ENCODE measurements at places on chromosomes 2 and 18. TPM values are rescaled to one million over a fixed set of nuclear protein-coding genes. Genes with fewer than 3 reads are reported as not detected.

HOXD10 gene
- total RNA-seq = not detected

FAM161A gene
- 1.6 TPM for total RNA-seq

CABYR gene
- total RNA-seq = 5.7 TPM

APOB gene
- total RNA-seq = not detected

VWA3B gene
- total RNA-seq = not detected

SLC16A14 gene
- total RNA-seq = 1.8 TPM

ANKRD30B gene
- 0.73 TPM for total RNA-seq

ERBB4 gene
- 2.6 TPM for total RNA-seq

SERPINB4 gene
- total RNA-seq = not detected

KYNU gene
- 0.20 TPM for total RNA-seq

MAPK4 gene
- total RNA-seq = under 0.01 TPM

RAX gene
- not detected for total RNA-seq

NCKAP5 gene
- total RNA-seq = 0.76 TPM

MYL1 gene
- not detected for total RNA-seq

NYAP2 gene
- total RNA-seq = not detected

MALL gene
- 48.5 TPM for total RNA-seq

MC5R gene
- total RNA-seq = not detected

CYP27A1 gene
- 6.8 TPM for total RNA-seq

MRPS9 gene
- 13.6 TPM for total RNA-seq

FOXD4L1 gene
- 0.13 TPM for total RNA-seq

PLCD4 gene
- total RNA-seq = 2.0 TPM

XDH gene
- total RNA-seq = 2.7 TPM

RASGRP3 gene
- 3.0 TPM for total RNA-seq

TDRD15 gene
- total RNA-seq = not detected

ANKMY1 gene
- 5.7 TPM for total RNA-seq

UCN gene
- total RNA-seq = 0.85 TPM

AQP12A gene
- not detected for total RNA-seq

CMPK2 gene
- total RNA-seq = 0.36 TPM

SCYGR4 gene
- total RNA-seq = not detected

MC2R gene
- not detected for total RNA-seq

TCF23 gene
- not detected for total RNA-seq

ANKRD53 gene
- 0.30 TPM for total RNA-seq

IL1RN gene
- total RNA-seq = not detected

CCDC138 gene
- 1.5 TPM for total RNA-seq

MAP3K19 gene
- not detected for total RNA-seq

M1AP gene
- total RNA-seq = 0.26 TPM

Data from smooth muscle cell of the pulmonary artery (primary cell).